Tibial nerve (tissue), 4 donors: ENCODE measurements at places on chromosomes 1 and 21.

GRCh38 chr21:35646606-35647005, 413.7 kb downstream of the SETD4 start:
- no peak for DNase-seq

DNA sequence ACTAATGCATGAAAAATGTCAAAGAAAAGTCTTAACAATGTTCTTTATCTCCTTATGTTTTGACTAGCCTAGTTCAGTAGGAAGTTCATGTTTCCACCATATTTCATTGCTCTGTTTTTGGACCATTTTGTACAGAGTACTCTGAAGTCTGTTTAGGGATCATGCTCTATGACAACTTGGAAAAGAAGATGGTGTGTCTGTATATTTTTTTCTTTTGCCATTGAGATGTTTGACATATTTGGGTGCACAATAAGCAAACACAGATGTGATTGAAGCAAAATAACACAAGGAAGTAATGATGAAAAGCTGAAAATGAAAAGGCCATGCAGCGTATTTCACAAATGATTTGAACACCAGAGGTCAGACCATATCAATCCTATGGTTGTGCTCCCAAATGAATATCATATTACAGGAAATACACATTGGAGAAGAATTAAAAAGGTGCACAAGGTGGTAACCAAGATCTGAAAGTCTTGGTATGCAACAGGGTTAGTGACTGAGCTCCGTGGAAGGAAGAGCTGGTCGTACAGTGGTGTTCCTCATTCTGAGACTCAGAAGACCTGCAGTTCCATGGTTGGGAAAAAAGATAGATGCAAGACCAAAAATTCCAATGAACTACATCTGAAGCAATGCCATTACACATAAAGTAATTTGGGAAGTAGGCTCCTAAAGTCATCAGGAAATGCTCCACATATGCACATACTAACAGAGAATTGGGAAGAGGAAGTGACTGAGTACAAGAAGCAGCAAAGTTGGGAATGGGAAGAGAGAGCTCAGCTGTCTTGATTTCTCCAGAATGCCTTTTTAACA, 463.5 kb downstream of the LMO4 start:
- DNase-seq: no peak

- DNase-seq: no peak
Observed at GRCh38 chr21:14453339-14454015, 70.5 kb upstream of the HSPA13 start.

GRCh38 chr1:219959540-219960203, 31.3 kb upstream of the SLC30A10 start:
- no peak for DNase-seq

- no peak for DNase-seq
Observed at GRCh38 chr1:71784241-71784640, 498.1 kb downstream of the NEGR1 start.

GRCh38 chr1:33560680-33561079, 88.2 kb downstream of the ZSCAN20 start:
- no peak for DNase-seq

DNA sequence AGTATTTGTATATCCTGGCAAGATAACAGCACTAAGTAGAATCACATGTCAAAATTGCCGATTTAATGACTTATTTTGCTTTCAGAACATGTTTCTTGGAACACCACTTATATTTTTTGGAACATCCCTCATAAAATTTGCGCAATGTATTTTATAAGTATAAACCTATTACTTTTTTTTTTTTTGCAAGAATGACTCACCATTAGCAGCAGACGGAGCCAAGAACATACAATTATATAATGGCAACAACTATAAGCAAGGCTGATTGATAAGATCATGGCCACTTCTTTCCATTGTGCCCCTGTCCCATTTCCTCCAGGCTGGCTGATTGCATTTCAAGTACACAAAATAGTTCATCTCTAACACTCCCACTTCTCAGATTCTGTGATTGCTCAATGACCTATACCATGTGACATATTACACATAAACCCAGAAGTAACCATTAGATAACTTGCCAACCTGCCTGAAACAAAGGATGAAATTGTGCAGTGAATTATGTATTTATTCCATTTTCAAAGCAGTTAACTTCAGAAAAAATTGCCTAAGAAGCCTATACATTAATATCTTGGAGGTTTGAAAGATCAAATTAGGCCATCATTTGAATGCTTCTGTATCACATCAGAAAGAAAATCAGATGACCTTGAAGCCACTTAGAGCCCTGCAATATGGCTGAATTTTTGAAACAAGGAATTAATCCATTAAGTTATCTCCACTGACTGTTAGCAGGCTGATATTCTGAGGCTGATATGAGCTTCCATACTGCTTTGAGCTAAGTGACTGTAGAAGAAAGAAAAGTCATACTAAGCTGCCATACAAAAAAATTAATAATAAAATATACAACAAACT, 77.8 kb upstream of the PRMT6 start:
- no peak for DNase-seq

DNA sequence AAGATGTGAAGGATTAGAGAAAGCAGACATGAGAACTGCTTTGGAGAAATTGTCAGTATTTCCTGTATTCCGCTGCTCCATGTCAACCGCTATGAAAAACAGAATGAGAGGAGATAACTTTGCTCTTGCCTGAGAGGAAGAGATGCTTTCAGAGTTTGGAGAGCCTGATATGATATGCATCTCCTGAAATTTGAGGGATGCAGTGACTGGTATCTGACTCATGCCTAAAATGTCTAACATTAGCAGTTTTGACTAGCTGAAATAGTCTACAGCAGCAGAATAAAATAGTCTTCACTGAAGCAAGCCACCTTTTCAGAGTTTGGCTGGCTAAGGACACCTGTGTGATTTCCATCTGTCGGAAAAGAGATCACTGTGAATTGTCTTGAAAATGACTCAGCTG, 165.8 kb upstream of the LRRC7 start:
- no peak for DNase-seq
